ENCODE measurements at places on chromosomes 5 and 9.

DNA sequence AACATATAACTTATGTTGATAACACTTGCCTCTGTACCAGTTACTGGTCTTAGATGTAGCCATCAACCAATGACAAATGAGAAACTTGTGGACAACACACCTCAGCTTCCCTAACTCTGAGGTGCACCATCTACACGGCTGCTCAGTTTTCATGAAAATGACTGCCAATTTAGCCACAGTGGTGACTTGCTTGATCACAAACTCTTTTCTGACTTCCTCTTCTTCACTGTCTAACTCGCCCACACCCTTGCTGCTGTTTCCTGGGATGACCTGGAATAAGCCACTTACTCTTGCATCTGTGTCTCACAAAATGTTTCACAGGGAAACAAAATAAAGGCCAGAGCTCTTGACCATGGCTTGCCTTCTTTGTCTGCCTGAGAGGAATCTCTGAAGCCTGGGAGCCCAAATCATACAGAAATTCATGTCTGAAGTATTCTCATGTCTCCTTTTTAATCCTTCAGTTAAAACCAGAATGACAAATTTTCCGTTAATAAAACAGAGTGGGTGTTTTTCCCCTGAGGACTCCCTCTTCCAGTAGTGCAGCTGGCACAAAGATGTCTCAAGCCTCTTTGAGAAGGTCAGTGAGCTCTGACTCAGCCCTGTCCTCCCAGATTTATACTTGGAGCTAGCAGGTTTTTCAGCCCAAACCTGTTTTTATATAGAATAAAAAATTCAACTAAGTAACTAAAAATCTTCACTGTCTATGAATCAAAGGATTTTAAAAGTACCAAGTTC, 126.5 kb upstream of the PAM start:
- no peak for DNase-seq

DNA sequence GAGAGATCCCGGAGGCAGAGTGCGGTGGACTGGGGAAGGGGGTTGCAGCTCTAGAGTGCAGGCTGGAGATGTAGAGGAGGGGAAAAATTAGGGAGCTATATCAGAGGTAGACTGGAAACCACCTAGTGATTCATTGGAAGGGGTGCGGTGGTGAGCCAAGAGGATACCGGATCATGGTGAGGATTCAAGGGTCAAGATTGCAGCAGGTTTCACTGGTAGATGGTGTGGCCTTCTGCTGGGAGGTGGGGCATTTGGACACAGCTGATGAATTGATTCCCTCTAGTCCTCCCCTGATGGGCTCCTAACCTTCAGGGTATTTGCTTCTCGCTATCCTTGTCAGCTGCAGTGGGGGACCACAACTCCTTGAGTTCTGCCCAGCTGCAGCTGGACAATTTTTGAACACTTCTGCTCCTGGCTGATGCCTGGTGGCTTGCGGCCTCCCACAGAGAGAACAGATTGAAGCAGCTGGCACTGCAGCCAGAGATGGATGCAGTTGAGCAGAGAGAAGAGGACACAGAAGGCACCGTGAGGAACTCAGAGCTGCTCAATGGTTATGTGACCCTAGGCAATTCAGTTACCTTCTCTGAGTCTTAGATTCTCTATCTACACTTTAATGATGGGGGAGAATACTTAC, 134.4 kb upstream of the ABCA1 start:
- DNase-seq, result peak; percentile 8

GRCh38 chr9:110835859-110836271, 167.3 kb downstream of the MUSK start:
- DNase-seq, result no peak

DNA sequence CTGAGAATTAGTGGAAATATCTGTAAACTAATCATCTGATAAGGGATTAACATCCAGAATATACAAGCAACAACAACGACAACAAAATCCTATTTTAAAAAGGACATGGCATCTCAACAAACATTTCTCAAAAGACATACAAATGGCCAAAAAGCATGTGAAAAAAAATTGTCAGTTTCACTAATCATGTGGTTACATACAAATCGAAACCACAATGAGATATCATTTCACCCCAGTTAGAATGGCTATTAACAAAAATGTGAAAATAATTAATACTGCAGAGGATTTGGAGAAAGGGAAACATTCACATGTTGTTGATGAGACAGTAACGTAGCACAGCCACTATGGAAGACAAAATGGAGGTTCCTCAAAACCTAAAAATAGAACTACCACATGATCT, 69.5 kb downstream of the ERP44 start:
- no peak for DNase-seq

DNA sequence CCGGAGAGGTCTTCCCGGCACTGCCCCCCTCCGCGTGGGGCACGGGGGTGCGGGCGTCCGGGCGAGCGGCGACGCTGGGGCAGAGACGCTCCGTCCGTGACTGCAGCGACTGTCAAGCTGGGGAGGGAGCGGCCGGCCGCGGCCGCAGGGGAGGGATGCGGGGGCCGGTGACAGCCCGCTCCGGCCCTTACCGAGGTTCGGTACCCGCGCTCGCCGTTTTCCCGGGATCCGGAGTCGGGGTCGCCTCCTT, 400 bp downstream of the KDM4C start:
- no peak for DNase-seq

- DNase-seq, result no peak
These were observed 844.4 kb upstream of the CDH18 start for GRCh38 chr5:20832204-20833080.

- no peak for DNase-seq
These were observed 164.8 kb downstream of the HSD17B3 start for GRCh38 chr9:96136992-96137670.

- DNase-seq, result no peak
These were observed 33.1 kb downstream of the SH3GL2 start for GRCh38 chr9:17611917-17612316.
